ENCODE measurements at places on chromosomes 5 and 9.

DNA sequence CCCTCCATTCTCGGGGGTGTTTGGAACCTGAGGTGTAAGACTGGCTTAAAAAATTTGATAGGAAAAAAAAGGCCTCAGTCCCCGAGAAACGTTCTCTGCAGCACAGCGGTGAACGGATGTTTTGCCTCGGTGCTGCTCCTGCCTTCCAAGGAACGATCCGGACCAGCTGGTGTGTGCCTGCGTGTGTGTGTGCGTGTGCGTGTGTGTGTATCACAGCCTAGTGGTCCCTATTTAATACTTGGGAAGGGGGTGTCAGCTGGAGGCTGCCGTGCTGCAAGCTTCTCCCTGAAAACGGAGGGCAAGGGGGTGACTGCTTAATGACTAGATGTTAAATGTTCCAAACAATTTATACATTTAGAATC lies 76.9 kb downstream of the LHX2 start:
- DNase-seq, result no peak

- DNase-seq, result no peak
Measured at GRCh38 chr9:127773272-127773671, 5.2 kb downstream of the SH2D3C start.

GRCh38 chr9:25117791-25118190 lies 560.5 kb downstream of the TUSC1 start:
- no peak for DNase-seq

- DNase-seq, result no peak
Measured at GRCh38 chr5:176780176-176781053, 29.9 kb upstream of the UNC5A start.

- no peak for DNase-seq
Measured at GRCh38 chr9:124805186-124805585, 28.3 kb downstream of the OLFML2A start.

DNA sequence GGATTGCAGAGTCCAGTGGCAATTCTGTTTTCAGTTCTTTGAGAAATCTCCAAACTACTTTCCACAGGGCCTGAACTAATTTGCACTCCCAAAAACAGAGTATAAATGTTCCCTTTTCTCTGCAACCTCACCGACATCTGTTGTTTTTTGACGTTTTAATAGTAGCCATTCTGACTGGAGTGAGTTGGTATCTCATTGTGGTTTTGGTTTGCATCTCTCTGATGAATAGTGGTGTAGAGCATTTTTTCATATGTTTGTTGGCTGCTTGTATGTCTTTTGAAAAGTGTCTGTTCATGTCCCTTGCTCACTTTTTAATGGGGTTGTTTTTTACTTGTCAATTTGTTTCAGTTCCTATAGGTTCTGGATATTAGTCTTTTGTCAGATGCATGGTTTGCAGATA lies 72.6 kb downstream of the PALM2AKAP2 start:
- DNase-seq, result no peak

DNA sequence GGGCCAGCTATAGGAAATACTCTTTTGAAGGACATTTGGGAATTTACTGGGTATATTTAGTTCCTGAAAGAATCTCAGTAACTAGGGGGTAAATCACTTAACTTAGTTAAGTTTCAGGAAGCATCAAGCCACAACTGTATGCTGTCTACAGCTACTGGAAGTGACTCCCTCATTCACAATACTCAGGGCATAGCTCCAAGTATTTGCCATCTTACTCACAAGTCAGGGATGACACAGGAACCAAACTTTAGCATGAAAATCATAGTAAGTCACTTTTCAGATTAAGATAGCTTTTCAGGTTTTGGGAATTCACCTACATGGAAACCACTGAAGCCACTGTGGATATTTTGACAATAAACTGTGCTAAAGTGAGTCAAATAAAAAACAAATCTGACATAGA lies 242.4 kb upstream of the ATP10B start:
- no peak for DNase-seq

GRCh38 chr5:72020161-72020983 lies 86.9 kb upstream of the MAP1B start:
- no peak for DNase-seq

DNA sequence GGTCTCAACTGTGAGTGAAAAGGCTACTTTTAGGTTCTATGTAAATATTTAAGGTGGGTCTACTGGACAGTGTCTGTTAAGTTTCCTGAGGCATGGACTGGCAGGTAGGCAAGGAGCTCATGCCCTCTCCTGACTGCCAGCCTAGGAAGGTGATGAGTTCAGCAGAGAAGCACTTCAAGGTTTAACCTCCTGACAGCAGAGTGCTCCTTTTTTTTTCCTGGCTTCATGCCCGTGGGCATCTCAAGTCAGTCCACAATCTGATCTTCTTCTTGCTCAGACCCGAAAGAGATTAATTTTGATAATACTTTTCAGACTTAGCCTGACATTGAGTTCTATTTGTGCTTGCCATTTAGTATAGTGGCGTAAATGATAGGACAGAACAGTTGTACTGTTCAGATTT lies 241.9 kb upstream of the NREP start:
- no peak for DNase-seq

DNA sequence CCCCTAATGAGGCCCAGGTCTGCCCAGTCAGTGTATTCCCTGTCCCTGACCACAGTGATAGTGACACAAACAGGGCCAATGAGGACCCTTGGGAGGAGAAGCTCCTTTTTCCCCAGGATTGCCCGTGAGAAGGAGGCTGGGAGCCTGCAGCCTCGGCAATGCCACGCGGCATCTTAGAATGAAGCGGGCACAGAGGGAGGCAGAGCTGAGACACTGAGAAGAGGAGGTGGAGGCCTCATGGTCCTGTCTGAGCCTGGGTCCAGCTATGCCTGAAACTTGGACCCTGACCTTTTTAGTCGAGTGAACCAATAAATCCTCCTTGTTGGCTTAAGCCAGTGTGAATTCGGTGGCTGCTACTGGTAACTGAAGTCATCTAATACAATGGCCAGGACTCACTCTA lies 28.4 kb downstream of the STC2 start:
- DNase-seq, result no peak

- no peak for DNase-seq
Measured at GRCh38 chr5:159805021-159805420, 111.3 kb upstream of the ADRA1B start.

All from lung microvascular endothelial cell (primary cell).